ENCODE measurements at places on chromosomes 2 and 18. TPM values are rescaled to one million over a fixed set of nuclear protein-coding genes. Genes with fewer than 3 reads are reported as not detected.

DNA sequence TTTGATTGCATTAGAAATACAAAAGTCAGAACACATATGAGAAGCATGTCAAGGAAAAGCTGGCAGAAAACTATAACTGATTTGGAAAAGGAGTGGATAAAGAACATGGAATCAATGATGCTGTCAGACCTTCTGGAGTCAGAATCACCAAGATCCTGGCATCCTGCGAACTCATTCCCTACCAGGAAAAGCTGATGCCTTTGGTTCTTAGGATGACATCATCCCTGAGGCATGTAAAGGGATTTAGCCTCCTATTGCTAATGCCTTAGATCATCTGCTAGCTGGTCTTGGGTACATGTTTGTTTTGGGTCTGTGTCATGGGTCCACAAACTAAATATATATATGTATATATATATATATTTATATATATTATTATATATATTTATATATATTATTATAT is 680.7 kb downstream of the EPHA4 start:
- no peaks in the 10 kb centered on the region for H3K36me3 ChIP-seq
- H3K4me1 ChIP-seq = no peaks in the 10 kb centered on the region
- no peak overlapping the region for H3K4me3 ChIP-seq
- no peak overlapping the region for H3K27ac ChIP-seq
- no peak for DNase-seq

GRCh38 chr2:185979546-185980071 is 241.0 kb downstream of the FSIP2 start:
- no peaks in the 10 kb centered on the region for H3K4me1 ChIP-seq
- no peak overlapping the region for H3K4me3 ChIP-seq
- DNase-seq = no peak
- no peaks in the 10 kb centered on the region for H3K36me3 ChIP-seq
- H3K27ac ChIP-seq = no peak overlapping the region

The SERPINB13 gene
- total RNA-seq = not detected

The TEKT4 gene
- not detected for total RNA-seq
